ENCODE measurements at places on chromosomes 11 and 22.
A peak's percentile ranks its signal among the peaks of the same experiment; 100 is the strongest.

- peak; percentile 93 for DNase-seq
Observed at GRCh38 chr22:50544078-50544745, 1.5 kb upstream of the KLHDC7B start.

- no peak for DNase-seq
Observed at GRCh38 chr11:134987822-134988221, 575.8 kb upstream of the B3GAT1 start.

GRCh38 chr11:30174265-30175020 is 56.4 kb upstream of the FSHB start:
- DNase-seq = no peak

DNA sequence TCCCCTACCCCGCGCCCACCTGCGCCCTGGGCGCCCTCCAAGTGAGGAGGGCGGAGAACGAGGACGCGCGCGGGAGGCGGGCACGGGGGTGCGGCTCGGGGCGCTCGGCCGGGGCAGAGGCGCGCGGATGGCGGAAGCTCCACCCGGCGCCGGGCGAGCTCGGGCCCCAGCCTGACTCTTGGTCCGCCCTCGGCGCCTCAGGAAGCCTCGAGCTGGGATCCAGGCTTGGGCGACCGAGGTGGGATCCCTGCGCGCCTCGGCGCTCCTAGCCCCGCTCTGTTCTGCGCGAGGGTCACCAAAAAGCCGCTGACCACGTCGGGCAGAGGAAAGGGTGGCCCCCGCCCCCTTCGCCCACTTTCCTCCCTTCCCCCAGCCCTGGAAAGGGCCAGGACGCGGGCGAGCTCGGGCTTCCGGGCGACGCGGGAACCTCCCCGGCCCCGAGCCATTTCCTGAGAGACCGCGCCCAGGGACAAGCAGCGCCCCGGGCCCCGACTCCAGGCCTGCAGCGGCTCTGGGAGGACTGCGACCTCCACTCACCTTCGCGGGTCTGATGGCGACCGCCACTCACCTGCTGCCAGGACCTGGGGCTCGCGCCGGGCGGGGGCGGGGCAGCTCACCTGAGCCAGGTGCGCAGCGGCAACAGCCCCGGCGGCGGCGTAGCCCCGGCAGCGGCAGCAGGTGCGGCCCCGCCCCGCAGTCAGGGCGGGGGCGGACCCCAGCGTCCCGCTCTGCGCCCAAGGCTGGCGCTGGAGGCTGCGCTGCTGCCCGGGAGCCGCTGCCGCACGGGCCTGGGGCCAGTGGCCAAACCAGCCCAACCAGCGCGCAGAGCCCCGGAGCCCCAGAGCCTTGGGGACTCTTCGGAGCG is 2.2 kb upstream of the SIGIRR start:
- DNase-seq = peak; percentile 87

DNA sequence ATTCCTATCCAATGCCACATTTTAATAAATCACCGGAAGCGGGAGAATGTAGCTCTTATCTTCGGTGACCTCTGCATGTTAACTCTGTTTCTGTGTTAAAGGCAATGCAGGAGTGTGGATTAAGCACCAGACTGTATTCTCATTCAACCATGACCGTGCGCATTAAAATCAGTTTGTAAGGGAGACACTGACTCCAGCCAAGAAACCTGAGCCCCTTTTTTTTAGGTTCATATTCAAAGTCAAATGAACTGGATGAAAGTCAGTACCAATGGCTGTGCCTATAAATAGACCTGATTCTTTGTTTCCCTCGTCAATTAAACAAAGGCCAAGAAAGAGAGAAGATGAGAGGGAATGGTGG is 32.2 kb downstream of the C11orf91 start:
- DNase-seq = no peak

Data from Calu3 (cell line).